ENCODE measurements at places on chromosomes 7 and 10.

GRCh38 chr7:28114056-28114455, 66.5 kb downstream of the JAZF1 start:
- no peak for DNase-seq

DNA sequence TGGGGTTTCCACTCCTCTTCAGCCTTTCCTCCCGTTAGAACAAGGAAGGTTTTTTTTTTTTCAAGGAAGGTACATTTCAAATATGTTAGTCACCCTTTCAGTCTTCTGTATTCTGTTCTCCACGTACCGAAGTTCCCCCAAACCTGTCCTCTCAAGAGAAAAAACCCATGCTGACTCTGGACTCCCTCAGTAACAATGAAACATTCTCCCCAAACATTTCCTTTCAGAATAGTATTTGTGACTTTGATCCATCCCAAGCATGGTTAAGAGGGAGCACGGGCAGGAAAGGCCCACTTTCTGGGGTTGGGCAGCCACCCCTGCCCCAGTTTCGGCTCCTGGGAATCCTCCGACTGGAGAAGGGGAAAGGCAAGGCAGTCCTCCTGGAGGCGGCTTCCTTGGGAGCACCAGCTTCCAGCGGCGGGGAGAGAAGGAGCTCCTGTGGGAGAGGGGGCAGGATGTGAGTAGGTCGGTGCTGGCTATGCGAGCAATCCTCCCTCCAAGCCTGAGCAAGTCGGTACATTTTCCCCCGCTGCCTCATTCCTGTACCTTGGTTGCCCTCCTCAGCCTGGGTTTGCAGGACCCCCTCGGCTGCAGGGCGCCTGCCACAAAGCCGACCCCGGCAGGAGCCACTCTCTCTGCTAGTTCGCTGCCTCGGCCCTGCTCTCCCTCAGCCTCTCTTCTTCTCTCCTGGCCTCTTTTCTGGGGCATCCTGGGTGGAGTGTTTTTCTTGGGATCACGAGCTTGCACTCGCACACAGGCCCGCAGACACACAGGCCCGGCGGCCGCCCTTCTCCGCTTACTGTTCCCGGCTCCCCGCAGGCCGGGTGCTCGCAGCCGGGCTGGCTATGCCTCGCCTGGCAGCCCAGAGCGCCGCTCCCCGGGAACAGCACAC, 2.1 kb upstream of the HOXA1 start:
- no peak for DNase-seq

DNA sequence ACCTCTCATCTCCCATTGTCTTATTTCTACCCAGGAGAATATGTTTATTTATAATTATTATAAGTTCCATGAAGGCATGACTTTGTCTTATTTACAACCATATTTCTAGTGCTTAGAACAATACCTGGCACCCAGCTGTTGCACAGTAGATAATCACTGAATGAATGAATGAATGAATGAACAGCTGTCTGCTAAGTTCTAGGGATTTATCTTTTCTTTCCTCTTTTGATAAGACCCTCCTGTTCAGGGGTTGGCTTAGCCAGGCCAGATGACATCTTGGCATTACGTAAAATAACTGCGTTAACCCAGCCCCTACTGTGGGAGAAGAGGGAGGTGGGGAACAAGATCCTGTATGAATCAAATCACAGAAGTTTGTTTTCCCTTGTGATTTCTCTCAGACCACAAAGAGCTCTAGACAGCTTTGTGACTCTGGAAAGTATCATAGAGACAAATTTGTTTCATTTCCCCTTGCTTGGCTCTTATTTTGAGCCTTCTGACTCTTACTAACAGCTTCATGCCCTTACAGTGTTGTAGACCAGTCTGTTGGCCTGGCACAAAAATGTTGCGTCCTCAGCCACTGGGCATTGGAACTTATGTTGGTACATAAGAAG, 8.4 kb downstream of the ZNF862 start:
- DNase-seq = no peak

GRCh38 chr10:19096501-19097073, 48.0 kb downstream of the MALRD1 start:
- DNase-seq = no peak

DNA sequence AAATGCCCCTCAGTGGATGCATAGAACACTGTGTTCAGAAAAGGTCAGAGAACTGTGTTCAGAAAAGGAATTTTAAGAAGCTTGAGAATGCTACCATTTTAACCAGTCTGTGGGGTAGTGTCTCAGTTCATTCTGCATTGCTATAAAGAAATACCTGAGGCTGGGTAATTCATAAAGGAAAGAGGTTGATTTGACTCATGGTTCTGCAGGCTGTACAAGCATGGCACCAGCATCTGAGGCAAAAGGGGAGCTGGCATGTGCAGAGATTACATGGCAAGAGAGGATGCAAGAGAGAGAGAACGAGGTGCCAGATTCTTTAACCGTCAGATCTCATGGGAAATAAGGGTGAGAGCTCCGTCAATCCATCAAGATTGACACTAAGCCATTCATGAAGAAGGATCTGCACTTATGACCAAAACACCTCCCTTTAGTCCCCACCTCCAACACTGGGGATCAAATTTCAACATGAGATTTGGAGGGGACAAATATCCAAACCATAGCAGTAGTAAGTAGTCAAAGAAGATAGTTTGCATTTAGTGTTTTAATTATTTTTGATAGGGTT, 119.8 kb downstream of the FAM107B start:
- DNase-seq = no peak

GRCh38 chr7:100356416-100357068, 1.4 kb upstream of the PILRB start:
- DNase-seq = no peak

- no peak for DNase-seq
Measured at GRCh38 chr10:130429809-130430208, 293.6 kb downstream of the GLRX3 start.

DNA sequence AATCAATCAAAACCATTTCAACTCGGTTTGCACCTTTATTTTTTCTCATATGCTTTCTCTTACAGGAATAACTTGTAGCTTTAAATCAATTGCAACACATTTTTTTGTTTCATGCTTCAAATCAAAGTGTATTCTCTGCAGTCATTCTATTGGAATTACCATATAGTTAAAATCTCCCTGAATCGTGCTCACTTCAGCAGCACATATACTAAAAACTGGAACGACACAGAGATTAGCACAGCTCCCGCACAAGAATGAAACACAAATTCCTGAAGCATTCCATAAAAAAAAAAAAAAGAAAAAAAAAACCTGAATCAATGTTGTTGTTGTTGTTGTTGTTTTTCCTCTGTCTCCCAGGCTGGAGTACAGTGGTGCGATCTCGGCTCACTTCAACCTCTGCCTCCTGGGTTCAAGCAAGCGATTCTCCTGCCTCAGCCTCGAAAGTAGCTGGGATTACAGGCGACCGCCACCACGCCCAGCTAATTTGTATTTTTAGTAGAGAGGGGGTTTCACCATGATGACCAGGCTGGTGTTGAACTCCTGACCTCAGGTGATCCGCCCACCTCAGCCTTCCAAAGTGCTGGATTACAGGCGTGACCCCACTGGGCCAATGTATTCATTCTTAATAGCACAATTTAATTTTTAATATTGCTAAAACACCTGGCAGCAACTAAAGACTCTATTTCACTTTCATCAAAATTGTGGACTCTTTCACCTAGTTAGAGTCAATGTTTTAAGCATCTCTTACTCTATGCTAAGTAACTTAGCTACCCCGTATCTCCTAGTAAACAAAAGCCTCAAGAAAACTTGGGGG, 26.3 kb downstream of the ANKRD61 start:
- no peak for DNase-seq

GRCh38 chr10:102236006-102236405, 5.3 kb downstream of the PITX3 start:
- no peak for DNase-seq

DNA sequence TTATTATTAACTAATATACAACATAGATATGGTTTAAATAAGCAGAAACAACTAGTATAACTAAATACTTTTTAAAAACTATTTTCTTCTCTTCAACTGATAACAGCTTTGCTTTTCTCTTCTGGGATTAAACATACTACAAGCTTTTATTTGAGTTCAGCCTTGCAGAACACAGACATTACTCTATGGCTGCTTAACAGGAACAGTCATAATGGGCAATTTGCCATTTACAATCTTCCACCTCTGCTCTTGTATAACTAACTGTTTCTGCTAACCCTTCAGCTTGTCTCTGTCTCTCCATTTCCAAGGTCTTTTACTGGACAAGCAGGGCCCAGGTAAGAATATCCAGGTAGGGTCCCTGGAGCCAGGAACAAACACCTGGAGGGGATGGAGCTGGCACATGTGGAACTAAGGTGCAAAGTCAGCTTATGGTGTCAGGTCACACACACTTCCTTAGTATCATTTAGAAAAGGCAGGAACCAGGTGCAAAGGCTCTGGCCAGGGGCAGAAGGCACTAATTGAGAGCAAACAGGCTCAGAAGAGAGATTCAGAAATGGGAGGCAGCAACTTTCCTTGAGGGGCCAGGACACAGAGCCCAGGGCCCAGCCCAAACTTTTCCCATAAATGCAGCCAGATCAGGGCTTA, 93.1 kb downstream of the STRA8 start:
- no peak for DNase-seq

DNA sequence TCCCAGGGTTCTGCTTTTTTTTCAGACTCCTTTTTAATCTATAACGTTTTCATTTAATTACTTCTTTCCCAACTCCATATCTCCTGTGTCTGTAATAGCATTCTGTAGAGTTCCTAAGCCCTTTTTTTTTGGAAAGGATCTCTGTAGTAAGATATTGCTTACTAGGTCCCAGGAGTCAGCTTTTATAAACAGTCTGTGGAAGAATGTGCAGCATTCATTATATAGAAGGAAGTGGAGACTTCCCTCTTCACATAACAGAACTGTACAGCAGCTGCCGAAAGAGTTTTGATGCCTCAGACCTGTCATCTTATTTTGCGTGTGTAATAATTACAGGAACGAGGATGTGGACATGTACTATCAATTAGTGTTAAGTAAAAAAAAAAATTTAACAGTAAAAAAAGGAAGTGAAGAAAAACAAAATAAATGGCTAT, 7.4 kb upstream of the STEAP4 start:
- DNase-seq = no peak

- no peak for DNase-seq
Measured at GRCh38 chr10:3413937-3414666, 241.5 kb upstream of the PITRM1 start.

DNA sequence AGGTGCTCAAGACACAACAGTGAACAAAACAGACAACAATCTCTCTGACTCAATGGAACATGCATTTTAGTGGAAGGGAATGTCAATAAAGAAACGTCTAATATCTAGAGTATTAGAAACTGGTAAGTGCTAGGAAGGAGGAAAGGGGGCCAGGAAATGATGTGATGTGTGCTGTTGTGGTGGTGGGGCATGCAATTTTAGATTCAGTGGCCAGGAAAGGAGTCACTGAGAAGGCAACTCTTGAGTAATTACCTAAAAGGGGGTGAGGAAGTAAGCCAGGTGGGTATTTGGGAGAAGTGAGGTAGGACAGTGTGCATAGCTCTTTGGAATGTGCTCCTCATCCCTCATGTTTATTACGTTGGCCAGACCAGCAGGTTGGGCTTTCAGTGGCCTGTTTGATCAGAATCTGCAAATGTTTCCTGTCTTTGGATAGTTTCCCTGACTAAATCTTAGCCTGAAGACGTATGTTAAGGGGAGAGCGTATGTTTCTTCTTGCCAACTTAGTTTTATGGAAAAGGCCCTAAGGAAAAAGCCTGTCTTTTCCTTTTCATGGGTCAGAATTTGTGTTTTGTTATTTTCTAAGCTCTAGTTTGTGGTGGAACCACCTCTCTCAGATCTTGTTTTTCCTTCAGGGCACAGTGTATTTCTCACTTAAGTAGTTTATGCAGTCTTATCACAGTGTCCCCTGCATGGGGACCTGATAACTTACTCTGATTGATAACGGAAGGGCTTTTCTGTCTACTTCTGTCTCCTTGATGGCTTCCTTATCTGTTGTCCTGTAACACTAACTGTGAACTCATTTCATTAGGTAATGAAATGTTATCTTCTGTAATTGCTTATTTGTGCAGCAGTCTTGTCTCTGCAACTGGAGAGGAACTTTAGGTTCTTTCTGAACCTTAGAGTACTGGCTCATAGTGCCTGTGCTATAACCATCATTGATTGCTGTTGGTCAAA, 203.7 kb downstream of the AUTS2 start:
- no peak for DNase-seq

GRCh38 chr10:11201911-11202310, 184.2 kb downstream of the CELF2 start:
- DNase-seq = no peak

DNA sequence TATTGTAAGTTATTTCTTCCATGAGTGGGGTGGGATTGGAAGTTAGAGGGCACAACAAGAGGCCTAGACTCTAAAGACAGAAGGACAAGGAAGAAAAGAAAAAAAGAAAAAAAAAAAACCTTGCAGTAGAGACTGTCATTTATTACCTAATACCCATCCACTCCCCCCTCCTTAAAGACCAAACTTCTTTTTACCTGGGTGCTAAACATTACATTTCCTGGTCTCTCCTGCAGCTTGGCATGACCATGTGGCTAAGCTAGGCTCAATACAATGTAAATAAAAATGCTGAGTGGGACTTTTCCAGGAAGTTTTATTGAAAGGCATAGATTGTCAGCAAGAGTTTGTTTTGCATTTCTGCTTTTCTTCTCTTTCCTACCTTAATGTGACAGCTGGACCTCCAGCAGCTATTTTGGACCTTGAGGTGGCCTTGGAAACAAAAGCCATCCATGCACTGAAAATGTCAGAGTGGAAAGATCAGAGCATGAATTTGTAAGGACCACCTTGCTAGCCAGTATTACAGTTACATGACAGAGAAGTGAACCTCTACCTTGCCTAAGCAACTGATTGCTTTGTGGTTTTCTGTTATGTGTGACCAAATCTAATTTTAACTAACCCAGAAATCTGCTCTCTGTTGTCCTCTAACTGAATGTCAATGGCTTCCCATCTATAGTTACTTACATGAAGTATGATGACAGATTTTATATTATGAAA, 81.3 kb upstream of the SFMBT2 start:
- no peak for DNase-seq

DNA sequence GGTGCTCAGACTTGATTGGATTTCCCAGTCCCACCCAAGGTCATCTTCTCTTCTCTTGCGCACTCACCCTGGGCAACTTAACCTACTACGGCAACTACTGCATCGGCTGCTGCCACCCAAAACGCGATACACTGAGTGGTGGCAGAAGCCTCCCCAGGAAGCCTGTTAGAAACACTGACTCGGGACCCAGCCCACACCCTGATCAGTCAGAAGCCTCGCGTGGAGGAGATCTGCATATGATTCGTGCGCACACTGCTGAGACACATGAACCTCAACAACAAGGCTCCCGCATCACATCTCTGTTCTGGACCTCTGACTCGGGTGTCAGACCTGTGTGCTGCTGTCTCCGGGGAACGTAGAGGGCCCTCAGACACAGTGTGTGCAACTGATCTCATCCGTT, 419.5 kb downstream of the PAXIP1 start:
- DNase-seq = no peak

Measured in 8988T (cell line).